Head of caudate nucleus (tissue), 42 donors: ENCODE measurements at places on chromosomes 2 and 18.

GRCh38 chr2:112582314-112582746 is 2.1 kb upstream of the CHCHD5 start:
- DNase-seq = no peak

DNA sequence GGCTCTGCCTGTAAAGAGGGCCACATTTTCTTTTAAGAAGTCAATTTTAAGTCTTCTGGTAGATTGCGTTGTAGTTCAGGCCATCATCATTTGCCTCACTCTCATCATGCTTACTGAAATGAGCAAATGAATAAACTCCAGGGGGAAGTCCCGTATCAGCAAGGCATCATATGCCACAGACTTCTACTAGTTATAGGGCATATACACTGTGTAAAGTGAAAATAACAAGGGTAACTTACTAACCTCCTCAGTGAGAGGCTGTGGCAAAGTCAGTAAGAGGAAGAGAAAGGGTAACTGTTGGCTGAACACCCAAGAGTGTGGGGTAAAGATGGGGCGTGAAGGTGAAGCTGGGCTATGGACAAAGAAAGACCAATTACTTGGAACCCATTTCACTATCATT is 456.2 kb downstream of the SPAG16 start:
- DNase-seq = no peak

DNA sequence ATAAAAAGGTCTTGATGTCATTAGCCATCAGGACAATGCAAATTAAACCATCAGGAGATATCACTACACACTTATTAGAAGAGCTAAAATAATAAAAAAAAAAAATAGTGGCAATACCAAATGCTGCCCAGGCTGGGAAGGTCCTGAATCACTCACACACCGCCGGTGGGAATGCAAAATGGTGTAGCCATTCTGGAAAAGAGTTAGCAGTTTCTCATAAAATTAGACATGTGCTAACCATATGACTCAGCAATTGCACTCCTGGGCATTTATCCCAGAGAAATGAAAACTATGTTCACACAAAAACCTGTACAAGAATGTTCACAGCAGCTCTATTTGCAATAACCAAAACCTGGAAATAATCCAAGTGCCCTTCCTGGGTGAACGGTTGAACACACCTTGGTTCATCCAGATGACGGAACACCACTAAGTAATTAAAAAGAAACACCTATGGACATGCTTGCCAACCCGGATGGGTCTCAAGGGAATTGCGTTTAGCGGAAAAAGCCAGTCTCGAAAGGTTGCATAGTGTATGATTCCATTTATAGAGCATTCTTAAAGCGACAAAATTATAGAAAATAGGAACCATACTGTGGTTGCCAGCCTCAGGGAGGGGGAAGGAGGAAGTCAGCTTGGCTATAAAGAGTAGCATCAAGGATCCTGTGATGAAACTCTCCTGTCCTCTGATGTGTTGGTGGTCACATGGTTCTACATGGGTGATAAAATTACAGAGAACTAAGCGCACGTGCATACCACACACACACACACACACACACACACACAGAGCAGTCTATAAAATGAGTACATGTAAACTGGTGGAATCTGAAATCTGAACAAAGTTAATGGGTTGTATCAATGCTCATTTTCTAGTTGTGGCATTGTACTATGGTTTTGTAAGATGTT is 4.6 kb downstream of the MBP start:
- DNase-seq = no peak

DNA sequence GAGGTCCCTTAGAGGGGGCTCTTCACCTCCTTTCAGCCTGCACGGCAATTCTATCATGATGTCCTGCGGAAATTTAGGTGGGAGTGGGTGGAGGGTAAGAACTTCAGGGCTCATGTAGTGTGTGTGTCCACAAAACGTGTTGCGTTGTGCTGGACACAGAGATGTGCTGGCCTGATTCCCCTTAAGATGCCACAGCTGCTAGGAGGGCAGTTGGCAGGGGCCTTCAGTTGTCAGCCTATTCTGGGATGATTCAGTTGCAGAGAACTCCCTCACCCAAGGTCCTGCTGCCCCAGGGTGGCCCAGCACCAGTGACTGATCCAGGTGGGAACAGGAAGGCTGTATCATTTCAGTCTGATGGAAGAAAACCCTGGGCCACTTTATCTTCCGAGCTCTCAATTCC is 1.0 kb upstream of the HJURP start:
- DNase-seq = no peak

- DNase-seq = no peak
Observed at GRCh38 chr2:62527478-62528210, 21.6 kb upstream of the TMEM17 start.

DNA sequence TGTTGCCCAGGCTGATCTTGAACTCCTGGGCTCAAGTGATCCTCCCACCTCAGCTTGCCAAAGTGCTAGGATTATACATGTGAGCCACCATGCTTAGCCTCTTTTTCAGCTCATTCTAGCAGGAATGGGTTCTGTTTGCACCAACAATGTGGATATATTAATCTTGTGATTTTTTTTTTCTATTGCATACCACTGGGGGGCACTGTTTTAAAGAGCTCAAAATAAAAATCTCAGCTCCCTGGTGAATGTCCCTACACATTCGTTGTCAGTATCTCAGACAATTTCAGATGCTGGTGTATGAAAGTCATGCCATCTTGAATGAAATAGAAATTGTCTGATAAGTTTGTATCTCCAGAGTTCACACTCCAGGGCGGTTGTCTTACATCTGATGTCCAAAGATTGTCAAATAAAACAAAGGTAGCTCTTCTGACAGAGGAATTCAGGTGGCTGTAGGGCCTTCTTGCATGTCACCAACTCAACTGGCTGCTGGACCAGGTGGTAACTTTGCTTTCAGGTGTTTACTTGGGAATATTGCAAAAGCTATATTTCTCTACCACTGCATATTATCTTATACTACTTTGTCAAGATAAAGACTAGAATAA is 3.1 kb upstream of the MATN3 start:
- DNase-seq = no peak

DNA sequence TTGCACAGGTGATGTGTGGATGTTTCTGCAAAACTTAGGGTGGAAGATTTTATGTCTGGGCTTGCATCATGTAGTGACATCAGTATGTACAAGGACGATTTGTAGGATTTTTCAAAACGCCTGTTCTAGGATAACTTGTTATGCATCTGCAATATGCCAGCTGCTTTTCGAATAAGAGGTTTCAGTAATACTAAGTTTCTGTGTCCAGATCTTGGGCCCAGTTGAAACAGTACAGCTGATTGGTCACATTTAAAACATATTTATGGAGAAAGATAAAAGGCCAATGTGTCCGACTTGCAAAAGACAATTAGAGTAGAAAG is 1.2 kb downstream of the PTPN4 start:
- no peak for DNase-seq

DNA sequence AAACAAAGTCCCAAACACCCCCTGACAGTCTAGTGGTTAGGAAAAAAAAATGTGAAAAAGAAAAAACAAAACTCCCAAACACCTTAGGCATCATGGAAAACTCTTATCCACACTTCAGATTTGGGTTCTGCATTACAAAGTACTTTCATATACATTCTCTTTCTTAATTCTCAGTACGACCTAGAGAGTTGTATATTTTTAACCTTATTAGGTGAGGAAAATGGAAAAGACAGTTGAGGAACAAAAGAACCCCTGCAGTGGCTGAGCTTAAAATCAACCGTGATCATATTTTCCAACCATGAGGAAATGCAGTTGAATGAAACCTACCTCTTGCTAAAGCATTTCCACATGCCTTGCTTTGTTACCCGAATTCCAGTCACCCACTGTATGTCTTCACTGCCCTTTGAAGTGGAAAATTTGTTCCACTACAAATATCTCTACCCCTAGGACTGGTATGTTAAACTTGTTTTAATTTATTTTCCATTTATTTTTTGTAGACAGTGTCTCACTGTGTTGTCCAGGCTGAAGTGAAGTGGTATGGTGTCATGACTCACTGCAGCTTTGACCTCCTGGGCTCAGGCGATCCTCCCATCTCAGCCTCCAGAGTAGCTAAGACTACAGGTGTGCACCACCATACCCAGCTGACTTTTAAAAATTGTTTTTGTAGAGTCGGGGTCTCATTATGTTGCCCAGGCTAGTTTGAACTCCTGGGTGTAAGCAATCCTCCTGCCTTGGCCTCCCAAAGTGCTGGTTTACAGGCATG is 56.9 kb upstream of the LPIN2 start:
- DNase-seq = no peak

GRCh38 chr2:47636176-47636575 is 146.8 kb upstream of the MSH6 start:
- DNase-seq = no peak

GRCh38 chr2:62410015-62410453 is 96.0 kb downstream of the TMEM17 start:
- DNase-seq = peak; percentile 50

DNA sequence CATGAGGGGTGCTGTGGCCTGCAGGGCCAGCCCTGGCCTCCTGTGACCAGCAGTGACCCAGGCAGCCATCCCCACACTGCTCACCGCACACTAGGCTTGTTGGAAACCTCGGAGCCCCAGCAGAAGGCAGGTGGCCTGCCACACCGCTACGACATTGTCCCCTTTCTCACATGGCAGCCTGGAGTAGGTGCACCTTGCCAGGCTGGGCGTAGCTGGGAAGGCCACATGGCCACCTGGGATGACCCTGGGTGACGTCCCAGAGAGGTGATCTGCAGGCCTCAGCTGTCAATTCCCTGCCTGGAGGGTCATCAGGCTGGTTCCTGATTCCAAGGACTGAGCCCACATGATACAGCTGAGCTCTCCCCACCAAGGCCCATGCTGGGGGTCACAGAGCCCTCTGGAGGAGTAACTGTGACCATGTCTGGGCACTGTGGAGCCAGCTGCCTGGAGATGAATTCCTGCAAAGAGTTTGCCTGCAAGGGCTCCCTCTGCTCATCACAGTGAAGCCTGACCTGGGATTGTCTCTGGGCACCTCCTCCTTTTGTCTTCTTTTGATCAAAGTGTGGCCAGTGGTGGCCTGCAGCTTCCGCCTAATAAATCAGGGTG is 119.6 kb upstream of the OTOS start:
- no peak for DNase-seq

DNA sequence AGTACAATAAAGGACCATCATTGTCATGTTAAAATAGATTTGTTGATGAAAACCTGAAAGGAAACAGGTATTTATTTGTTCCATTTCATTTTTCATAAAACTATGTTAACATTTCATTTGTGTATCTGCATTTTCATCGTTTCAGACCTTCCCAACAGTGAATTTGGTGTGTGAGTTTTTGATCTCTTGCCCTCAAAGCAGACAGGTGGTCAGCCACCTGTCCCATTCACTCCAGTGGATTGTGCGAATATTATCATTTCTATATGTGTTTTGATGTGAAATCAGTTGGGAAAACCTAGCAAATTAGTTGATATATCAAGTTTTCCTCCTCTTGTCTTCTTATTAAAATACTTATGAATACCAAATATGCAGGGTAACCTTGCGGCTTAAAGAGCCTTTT is 25.4 kb upstream of the ATP5MC3 start:
- no peak for DNase-seq

DNA sequence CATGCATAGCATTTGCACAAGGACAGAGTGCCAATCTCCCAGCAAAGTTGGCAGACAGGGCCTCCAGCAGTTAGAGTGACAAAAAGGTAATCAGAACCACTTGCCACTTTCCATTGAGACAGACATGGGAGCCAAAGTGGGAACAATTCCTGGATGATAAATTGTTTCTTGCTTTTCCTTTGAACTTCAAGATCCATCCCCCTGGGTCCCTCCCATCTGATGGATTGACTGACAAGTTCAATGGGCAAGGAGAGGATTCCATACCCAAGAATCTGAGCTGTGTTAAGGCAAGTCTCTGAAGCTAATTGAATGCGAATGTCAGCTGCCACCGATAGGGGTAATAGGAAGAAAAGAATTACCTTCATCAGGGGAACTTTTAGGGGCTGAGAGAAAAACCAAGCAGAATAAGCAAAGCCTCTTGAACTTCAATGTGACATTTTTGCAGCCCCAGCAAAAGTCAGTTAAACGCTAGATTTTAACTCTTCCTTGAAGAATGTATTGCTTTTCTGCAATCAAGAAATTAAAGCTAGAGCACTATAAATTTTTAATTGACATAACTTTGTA is 96.5 kb downstream of the LYPD1 start:
- no peak for DNase-seq

GRCh38 chr18:32328379-32328778 is 138.5 kb downstream of the MEP1B start:
- DNase-seq = no peak

GRCh38 chr18:3411327-3411726 is 38.6 kb upstream of the TGIF1 start:
- DNase-seq = no peak

- no peak for DNase-seq
Observed at GRCh38 chr2:202726070-202726469, 91.3 kb downstream of the FAM117B start.

DNA sequence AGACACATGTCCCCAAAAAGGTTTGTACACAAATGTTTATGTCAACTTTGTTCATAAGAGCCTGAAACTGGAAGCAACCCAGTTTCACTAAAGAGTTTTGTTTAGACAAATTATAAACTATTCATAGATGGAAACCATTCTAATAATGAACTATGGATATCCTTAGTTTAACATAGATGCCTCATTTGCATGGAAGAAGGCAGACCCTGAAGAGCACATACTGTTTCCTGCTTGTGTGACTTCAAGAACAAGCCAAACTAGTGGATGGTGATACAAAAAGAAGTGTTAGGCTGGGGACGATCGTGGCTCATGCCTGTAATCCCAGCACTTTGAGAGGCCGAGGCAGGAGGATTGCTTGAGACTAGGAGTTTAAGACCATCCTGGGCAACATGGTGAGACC is 48.1 kb downstream of the ACOXL start:
- DNase-seq = no peak

GRCh38 chr18:3305354-3305762 is 43.4 kb downstream of the MYL12B start:
- DNase-seq = no peak

DNA sequence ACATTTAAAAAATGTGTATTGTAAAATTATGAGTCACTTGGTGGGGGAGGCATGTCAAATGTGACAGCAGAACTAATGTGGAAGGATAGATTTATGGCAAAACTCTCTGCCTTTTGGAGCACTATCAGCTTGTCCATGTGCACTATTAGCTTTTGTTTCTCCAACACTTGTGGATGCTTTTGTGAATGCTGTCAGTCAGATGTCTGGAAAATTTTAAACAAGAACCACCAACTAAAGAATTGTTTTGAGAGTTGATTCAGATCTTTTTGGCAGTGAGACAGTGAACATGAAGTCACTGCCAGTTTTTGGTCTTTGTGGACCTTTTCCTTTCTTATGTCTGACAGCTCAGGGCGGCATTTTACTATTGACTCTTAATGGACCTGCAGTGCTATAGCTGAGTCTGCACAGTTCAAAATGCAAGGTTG is 72.4 kb downstream of the KIAA1328 start:
- no peak for DNase-seq

GRCh38 chr2:7377916-7378569 is 460.8 kb downstream of the RNF144A start:
- DNase-seq = peak; percentile 21

GRCh38 chr18:79210002-79210910 is 141.1 kb downstream of the ATP9B start:
- no peak for DNase-seq

GRCh38 chr2:11876436-11876835 is 130.0 kb downstream of the LPIN1 start:
- DNase-seq = no peak
